ENCODE measurements at places on chromosomes 6 and 20.

- no peak for DNase-seq
Measured at GRCh38 chr6:82612475-82613039, 248.9 kb downstream of the TPBG start.

DNA sequence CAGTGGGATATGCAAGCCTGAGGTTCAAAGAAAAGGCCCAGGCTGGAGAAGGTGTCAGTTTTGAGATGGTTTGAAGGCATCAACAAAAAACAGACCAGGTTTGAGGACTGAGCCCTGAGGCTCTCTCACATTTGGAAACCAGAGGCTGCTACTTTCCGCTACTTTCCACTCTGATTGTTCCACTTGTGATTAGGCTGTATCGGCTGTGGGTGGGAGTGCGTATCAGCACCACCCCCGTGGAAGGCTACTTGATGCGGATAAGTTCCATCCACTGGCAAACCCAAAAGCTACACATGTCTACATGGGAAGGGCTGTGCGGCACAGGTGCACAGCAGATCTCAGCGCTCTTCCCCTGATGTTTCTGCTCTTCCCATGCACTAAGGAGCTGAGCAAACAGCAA lies 198.7 kb downstream of the GMPR start:
- DNase-seq: no peak

DNA sequence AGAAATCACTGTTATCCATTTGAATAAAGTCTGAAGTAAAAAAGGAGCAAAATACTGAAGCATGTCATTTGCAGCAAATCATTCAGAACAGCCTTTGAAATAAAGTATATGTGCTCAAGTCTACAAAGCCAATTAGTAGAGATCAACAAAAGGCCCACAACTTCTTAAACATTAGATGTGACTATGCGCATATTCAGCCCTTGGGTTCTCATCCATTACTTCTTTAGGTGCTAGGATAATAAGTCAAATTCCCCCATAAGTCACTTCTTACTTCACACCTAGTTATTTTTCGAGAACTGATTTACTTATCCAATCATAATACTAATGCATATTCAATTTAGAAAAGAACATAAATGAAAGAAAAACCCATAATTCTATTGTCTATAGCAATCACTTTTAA lies 31.0 kb downstream of the PHIP start:
- peak; percentile 27 for DNase-seq

- peak; percentile 83 for DNase-seq
Measured at GRCh38 chr20:17871181-17871580, 97.4 kb downstream of the SNX5 start.

GRCh38 chr6:99495466-99495865 lies 19.8 kb downstream of the USP45 start:
- no peak for DNase-seq

DNA sequence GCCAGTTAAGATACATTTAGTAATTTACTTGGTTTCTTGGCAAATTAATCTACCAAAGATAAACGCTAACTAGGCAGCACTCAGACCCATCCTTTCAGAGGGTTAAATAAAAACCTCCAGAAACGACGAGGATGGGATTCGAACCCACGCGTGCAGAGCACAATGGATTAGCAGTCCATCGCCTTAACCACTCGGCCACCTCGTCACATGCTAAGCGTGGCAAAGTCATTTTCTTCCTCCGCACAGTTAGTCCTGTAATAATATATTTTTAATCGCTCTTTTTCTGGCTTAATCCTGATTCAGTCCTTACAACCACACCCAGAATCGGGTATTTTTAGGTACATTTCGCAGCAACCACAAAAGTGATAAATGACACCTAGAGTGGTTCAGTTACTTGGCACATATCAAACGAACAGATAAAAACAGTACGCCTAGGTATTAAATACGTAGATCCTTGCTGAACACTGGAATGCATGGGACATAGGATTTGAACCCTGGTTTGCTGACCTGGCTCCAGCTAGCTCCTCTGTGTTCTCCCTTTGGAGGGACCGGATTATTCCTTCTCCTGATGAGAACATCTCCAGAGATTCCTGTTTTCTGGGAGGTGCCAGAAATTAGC lies 71.6 kb downstream of the GPX5 start:
- DNase-seq: peak; percentile 69

- no peak for DNase-seq
Measured at GRCh38 chr6:130966344-130966980, 96.6 kb downstream of the EPB41L2 start.

DNA sequence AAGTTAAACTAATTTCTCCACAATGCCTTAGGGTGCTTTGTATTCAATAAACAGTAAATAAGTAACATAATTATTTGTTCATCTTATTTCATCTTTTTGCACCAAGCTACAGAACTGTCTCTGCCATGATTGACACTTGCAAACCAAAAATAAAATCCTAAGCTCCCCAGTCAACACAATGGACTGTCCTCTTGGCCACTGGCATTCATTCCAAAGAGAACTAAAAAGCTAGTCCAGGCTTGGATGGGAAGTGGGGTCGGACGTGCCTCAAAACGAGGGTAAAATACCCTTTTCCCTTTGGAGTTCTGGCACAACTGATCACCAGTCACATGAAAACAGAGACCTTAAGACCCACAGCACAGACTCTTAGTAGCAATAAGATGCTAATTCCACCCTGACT lies 66.4 kb upstream of the THBS2 start:
- no peak for DNase-seq

DNA sequence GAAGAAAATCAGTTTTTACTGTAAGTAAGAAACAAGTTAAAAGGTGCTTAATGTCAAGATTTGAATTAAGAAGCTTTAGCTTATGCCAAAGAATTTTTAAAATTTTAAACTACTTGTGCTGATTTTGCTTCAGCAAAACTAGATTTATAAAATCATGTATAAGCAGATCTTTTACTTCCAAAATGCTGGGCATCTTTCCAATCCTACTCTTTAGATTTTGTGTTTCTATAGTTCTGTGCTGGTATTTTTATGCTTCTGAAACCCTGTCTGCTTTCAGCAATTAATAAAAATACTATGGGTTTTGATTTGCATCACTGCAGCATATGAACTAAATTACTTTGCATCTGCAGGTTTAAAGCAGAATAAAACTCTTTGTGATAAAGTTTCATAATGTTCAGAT lies 238.6 kb upstream of the RNF217 start:
- DNase-seq: no peak

GRCh38 chr6:124339610-124340334 lies 536.1 kb downstream of the NKAIN2 start:
- peak; percentile 20 for DNase-seq

DNA sequence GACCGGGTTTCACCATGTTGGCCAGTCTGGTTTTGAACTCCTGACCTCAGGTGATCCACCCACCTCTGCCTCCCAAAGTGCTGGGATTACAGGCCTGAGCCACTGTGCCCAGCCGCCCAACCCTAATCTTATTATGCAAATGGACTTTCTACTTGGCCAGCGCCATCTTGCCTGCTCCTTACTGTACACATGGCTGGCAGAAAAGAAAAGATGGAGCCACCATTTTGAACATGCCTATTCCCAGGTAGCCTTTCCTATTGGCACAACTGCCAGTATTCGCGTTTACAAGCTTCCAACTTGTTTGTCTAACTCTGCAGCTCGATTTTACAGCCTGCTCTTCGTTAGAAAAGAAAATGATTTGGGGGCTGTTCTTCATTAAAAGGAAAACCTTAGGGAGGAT lies 84.3 kb downstream of the WDR27 start:
- DNase-seq: no peak

- DNase-seq: no peak
Measured at GRCh38 chr6:34149831-34150400, 4.0 kb upstream of the GRM4 start.

GRCh38 chr20:40949346-40949745 lies 79.3 kb upstream of the TOP1 start:
- DNase-seq: no peak

GRCh38 chr20:38272961-38273360 lies 12.4 kb upstream of the KIAA1755 start:
- no peak for DNase-seq

DNA sequence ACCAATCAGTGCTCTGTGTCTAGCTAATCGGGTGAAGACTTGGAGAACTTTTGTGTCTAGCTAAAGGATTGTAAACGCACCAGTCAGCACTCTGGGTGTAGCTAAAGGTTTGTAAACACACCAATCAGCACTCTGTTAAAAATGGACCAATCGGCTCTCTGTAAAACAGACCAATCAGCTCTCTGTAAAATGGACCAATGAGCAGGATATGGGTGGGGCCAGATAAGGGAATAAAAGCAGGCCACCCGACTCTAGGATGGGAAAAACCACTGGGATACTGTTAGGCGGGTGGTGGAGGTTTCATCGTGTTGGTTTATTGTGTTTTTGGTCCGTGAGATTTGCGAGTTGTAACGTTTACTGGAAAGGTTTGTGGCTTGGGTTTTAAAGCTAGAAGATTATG lies 25.5 kb upstream of the GFOD1 start:
- no peak for DNase-seq

DNA sequence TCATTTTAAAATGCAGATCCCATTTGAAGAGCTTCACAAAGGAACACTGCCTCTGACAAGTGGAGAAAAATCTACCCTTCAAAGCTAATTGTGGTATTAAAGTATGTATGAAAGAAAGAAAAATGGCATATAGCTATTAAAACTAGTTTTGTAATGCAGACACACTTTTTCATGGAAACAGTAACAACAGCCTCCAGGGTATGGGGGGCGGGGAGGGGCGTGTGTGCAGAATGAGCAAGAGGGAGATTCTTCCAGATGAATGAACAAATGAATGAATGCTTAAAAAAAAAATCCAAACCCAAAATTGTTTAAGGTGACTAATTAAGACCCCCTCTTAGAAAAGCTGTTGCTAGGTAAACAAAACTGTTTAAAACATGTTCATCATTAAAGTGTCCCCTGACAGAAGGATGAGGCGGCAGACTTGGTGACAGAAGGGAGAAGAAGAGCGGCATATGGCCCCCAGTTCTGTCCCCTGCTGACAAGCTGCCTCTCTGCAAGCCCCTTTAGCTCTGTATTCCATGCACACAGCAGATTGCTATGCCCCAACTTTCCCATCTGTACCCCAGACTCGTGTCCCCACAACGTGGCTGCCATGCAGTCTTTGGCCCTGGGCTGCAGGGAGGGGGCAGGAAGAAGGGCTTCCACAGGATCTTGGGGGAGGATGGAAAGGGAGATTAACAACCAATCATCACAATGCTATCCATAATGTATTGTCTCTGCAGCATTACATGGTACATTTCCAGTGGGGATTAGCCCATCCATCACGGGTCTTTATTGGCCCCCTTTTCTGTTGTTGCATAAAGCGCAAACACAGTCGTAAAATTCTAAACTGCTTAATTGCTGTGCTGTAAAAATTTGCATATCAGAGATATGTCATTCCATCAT lies 108.4 kb upstream of the OLIG3 start:
- DNase-seq: no peak

GRCh38 chr6:114084327-114084890 lies 113.5 kb upstream of the HDAC2 start:
- DNase-seq: no peak

GRCh38 chr6:46539866-46540265 lies 48.6 kb upstream of the RCAN2 start:
- no peak for DNase-seq

DNA sequence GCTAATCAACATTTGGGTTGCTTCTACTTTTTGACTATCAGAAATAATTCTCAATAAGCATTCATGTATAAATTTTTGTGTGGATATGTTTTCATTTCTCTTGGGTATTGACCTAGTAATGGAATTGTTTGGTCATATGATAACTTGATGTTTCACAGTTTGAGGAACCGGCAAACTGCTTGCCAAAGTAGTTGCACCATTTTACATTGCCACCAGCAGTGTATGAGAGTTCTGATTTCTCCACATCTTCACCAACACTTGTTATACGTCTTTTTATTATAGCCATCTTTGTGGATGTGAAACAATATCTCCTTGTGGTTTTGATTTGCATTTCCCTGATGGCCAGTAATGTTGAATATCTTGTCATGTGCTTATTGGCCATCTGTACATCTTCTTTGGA lies 42.6 kb upstream of the TGM2 start:
- no peak for DNase-seq

DNA sequence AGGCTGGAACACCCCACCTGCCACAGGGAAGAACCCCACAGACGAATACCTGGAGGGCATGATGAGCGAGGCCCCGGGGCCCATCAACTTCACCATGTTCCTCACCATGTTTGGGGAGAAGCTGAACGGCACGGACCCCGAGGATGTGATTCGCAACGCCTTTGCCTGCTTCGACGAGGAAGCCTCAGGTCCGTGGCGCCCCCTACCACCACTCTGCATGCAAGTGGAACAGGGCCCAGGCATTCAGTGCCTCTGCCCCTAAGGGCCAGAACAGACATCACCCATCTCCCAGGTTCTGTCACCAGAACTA lies 6.6 kb downstream of the MYL9 start:
- peak; percentile 88 for DNase-seq

DNA sequence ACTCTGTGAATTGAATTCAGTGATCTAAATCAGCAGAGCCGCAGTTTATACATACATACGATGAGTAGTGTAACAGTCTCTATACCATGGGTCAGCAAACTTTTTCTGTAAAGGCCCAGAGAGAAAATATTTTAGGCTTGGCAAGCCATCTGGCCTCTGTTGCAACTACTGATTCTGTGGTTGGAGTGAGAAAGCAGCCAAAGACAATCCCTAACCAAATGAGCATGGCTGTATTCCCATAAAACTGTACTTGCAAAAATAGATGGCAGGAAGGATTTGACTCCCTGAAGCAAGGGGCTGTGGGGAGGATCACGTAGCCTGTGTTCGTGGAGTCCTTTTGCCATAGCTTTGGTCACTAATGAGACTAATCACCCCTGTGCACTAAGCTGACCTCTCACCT lies 17.9 kb upstream of the MOCS1 start:
- DNase-seq: no peak

DNA sequence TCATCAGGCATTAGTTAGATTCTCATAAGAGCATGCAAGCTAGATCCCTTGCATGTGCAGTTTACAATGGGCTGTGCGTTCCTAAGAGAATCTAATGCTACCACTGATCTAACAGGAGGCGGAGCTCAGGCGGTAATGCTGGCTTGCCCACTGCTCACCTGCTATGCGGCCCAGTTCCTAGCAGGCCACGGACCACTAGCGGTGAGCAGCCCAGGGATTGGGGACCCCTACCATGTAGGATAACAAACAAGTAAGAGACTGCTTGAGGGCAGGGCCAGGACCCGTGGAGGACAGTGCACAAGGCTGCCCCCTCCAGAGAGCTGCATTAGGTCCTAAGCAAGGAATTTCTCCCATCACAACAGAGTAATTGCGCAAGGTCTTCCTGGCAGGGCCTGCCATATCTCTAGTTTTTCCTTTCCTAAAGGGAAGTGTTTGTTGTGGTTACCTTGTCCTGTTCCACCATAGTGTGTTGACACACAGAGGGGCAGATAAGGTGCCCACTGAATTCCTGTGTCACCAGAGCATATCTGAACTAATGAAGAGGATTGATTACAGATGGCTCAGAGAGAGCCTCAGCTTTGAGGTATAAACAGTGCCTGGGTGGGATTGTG lies 58.0 kb downstream of the PACRG start:
- DNase-seq: peak; percentile 6

- DNase-seq: peak; percentile 91
Measured at GRCh38 chr6:10411971-10412460, 2.9 kb downstream of the TFAP2A start.

GRCh38 chr6:57252975-57253374 lies 30.9 kb upstream of the RAB23 start:
- no peak for DNase-seq

GRCh38 chr20:51156041-51156982 lies 133.4 kb upstream of the KCNG1 start:
- DNase-seq: no peak

- DNase-seq: no peak
Measured at GRCh38 chr6:136184738-136185137, 65.4 kb downstream of the MTFR2 start.
